ENCODE measurements at places on chromosomes 13 and 19. TPM values are rescaled to one million over a fixed set of nuclear protein-coding genes. Genes with fewer than 3 reads are reported as not detected.

- DNase-seq: no peak
Measured at GRCh38 chr13:112592181-112592580, 4.2 kb upstream of the TUBGCP3 start.

The CDC37 gene
- total RNA-seq: 260 TPM

- no peak for DNase-seq
Measured at GRCh38 chr13:110324026-110324749, 17.1 kb downstream of the COL4A2 start.

The ZNF324 gene
- 18.4 TPM for total RNA-seq

GRCh38 chr13:48731957-48732569 is 78.3 kb downstream of the CYSLTR2 start:
- DNase-seq: no peak

Measured in A172 (cell line).